Uterus (tissue), 4 donors: ENCODE measurements at places on chromosomes 5 and 9. TPM values are rescaled to one million over a fixed set of nuclear protein-coding genes. Genes with fewer than 3 reads are reported as not detected.

Gene CCL28
- 1.0 TPM for total RNA-seq

DNA sequence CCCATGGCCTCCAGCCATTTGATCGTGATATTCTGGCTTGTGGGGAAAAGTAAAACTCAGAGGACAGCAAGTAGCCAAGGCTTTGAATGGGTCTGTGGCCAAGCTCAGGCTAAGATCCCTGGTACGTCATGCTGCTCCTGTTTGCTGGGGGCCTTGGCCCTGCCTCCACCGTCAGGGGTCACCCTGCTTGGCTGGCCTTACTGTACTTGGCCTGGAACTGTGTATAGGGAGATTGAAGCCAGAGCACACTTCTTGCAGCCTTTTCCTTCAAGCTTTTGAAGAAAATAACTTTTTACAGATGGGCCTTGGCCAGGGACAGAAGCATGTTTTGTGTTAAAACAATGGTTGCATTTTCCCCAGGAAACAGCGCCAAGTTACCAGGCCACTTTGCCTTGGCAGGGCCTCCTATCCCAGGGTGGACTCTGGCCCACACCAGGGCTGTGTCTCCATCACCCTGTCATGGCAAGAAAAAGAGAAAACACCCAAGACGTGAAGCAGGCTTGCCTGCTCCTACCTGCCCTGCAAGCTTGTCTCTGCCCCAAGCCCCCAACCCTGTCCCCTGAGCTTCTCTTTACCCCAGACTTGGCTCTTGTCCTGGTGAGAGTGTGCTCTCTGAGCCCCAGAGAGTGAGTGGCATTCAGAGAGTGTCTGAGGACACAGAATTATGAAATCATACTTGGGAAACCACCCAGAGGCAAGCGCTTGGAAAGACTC lies 286.9 kb downstream of the GADD45G start:
- peak; percentile 60 for DNase-seq

DNA sequence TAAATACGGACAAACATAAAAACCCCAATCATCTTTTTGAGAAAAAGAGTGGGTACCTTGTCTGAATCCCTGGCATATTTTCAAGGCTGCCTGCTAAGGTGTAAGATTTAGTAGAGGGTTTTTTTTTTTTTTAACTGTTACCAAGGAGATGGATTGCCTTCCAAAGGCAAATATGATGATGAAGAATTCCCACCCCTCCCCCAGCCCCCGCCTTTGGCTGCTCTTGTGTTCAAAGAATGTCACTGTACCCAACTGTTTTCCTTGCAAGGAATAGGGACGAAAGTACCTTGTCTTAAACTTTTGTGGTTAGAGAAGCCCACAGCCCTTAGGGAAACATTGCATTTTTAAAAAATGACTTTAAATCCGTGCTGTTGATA lies 31.3 kb downstream of the ARHGAP26 start:
- DNase-seq, result no peak

DNA sequence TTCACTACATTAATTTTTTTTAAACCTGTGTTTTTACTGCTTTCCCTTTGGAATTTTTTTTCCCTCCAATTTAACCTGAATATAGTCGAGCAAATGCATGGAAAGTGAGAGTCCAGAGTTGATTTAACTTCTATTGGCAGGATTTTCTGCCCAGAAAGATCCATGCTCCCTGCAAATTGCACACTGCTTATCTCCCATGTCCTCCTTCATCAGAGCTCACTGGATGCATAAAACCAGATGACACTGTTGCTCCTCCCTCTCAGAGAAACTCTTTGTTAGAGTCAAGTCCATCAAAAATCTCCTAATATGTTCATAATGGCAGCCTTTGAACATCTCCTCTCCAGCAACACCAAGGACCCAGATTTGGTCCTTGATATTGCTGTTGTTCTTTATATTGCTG lies 297.0 kb upstream of the SLC24A2 start:
- no peak for DNase-seq

DNA sequence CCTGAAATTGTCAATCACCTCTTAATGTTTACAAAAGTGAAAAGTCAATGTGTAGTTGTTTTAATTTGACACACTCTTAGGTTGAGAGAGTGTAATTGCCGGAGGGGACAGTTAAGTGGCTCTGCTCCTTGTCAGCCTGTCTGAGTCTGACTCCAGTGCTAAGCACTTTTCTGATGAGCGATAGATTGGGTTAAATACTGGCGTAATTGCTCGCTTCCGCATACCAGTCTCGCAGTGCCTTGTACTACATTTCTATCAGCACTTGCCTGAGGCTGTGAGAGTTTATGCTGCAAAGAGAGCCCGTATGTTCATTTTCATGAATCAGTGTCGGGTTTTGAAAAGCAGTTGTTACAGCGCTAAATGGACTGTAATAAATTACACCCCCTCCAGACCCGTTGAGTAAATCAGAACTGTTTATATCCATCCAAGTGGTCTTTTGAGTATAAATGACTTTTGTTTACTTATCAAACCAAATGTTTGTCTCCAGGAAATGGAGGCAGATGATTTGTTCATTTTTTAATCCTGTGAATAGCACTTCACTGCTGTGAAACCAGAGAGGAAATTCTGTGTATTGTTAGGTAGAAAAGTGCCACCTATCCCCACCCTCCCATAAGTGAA lies 41.0 kb upstream of the DMRT3 start:
- no peak for DNase-seq

GRCh38 chr9:72407114-72407513 lies 42.1 kb upstream of the ZFAND5 start:
- DNase-seq, result no peak

DNA sequence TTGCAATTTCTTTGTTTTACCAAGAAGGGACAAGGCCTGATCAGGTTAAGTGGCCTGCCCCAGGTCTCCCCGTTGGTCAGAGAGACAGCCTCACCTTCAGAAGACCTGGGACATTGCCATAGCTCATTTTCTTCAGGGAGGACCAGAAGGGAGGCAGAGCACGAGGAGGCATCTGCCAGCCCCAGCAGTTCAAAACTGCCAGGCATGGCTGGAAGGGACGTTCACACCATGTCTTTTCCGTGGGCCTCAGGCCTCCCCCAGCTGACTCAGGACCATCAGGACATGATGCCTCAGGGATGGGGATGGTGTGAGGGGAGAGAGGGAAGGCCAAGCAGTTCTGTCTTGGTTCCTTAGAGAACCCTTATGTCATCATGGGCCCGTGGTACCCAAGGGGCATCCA lies 16.5 kb downstream of the IGIP start:
- DNase-seq, result no peak

GRCh38 chr5:93289942-93290341 lies 291.1 kb downstream of the NR2F1-AS1 start:
- DNase-seq, result no peak

Gene PLCXD3
- total RNA-seq, result 0.55 TPM

DNA sequence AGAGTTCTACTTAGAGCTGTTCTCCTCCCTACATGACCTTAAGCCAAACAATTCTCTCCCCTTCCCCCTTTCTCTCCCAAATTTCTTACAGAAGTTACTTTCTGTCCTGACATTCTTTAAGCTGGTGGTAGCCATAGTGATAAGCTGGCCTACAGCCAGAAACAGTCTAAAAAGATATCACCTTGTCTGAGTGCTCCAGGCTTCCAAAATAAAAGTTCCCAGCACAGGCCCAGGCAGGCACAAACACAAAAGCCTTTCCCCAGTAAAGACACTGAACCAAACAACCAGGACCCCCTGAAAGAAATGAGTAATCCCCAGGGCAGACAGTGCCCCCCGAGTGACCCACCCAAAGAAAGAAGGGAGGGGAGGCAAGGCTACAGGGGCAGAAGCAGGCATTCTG lies 19.2 kb downstream of the SIL1 start:
- DNase-seq, result peak; percentile 51

DNA sequence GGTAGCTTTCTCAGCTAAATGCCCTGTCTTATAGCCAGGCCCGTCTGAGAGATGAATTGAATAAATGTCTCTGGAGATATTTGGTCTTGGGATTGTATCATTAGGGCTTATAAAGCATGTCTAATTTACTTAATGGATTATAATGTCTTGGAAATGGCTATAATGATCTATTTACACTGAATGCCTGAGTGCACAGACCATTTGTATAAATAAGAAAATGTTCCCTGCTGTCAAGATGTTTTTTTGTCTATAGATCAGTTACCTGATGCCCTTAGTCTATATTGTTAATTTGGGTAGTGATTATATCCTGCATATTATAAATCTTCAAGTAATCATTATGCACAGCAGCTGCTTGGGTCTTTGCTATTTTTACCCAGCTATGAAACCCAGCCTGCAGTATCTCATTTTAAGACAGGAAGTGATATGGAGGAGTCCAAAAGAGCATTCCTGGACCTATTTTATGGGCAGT lies 112.9 kb upstream of the ACTBL2 start:
- no peak for DNase-seq
